Stimulated activated CD4-positive, alpha-beta T cell treated with anti-CD3 and anti-CD28 coated beads, Interleukin-2, amount 100 ng/mL, for 48 hours (primary cell): ENCODE measurements at places on chromosomes 11 and 22.

GRCh38 chr22:22878801-22879674, 8.6 kb upstream of the IGLL5 start:
- no peak for DNase-seq

GRCh38 chr11:66327171-66328030, 8.8 kb downstream of the RIN1 start:
- no peak for DNase-seq

- DNase-seq = no peak
Observed at GRCh38 chr22:38513063-38513462, 7.0 kb upstream of the DDX17 start.

- no peak for DNase-seq
Observed at GRCh38 chr11:87275176-87275575, 237.4 kb downstream of the TMEM135 start.

DNA sequence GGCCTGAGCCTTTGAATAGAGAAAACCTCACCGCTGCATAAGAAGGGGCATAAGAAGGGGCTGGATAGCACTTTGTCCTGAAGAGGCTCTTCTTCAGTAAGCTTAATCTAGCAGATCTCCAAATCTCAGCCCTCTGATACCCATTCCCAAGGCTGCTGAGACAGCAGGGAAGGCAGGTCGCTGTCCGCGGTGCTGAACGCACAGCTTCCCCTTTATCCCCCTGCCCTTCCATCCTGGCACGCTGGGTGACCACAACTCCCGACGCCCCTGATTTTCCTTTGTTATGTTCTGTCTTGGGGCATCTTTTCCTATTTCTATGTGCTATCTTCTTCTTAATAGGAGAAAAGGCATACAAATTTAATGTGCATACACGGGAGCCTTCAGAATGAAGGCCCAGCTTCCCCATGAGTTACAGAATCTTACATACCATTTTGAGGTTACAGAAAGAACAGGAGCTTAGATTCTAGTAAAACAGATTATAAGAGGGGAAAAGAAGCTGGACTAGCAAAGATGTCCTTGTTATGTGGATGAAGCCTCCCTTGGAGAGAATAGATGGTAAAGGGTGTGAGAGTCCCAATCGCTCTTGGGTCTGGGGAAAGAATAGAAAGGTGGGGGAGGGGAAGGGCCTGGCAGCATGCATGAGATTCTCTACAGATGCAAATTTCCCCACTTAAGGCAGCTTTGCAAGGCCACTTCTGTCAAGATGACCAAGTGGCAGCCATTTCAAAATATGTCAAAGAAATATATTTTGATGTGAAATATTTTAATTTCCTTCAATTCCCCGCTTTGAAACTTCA, 5.7 kb upstream of the SULT4A1 start:
- no peak for DNase-seq

DNA sequence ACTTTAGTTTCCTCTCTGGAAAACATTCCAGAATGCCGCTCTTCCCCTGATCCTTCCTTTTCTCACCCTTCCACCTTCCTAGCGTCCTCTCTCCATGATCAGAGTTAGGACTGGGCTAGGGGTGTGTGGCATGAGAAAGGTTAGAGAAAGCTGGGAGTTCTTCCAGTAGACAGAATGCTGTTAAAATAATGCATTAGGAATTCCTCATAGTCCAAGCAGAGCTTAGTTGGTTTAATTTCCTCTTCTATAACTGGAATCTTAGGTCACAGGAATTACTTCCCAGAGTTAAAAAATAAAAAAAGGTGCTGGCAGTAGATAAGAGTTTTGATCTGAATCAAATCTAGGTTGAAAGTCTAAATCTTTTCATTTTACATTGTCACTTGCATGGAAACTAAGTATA, 37.2 kb upstream of the ADORA2A start:
- no peak for DNase-seq

DNA sequence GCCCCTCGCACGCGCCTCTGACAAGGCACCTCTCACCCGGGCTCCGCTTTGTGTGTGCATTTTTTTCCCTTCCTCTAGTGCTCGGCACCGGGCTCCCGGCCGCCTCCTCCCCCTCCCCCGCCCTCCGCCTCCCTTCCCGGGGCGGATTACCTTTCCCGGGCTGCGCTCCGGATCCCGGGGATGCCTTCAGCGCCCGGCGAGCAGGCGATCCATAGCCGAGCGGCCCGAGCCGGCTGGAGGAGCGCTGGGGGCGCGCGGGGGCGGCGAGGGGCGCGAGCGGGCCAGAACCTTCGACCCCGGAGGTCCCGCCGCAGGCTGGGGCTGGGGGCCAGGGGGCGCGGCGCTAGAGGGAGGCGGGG, 282 bp downstream of the MPPED2 start:
- no peak for DNase-seq

GRCh38 chr22:43390166-43390565, 21.6 kb upstream of the MPPED1 start:
- DNase-seq = no peak

DNA sequence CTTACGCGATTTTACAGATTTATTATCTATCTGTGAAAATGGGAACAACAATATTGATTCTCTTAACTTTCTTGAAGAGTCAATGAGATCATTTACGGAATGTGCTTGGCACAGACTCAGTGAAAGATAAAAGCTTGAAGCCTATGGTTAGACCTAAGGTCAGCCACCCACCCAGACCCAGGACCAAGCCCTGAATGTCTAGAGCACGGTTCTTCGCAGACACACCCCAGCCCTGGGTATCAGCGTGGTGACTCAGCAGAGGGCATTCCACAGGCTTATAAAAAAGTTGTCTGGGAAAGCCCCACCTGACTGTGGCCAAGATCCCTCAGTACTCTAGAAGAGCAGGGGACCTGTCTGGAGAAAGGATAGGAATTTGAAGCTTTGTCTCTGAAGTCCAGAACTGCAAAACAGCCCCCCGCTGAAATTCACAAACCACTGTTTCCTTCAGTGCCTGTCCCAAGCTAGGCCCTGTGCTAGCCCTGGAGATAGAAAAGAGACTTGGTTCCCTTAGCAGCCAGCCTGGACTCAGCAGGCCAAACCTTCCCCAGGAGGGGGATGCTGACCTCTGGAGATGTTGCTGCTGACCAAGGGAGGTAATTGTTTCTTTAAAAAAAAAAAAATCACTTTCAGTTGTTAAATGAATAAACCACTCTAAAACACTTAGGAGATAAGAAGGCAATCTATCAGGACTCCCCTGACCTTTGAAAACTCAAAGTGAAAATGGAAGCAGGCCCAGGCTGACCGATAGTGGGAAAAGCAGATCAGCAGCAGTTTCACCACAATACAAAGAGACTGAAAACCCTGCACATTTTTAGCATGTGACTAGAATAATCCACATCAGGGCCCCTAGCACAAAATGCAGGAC, 114.0 kb downstream of the ABTB2 start:
- DNase-seq = no peak

DNA sequence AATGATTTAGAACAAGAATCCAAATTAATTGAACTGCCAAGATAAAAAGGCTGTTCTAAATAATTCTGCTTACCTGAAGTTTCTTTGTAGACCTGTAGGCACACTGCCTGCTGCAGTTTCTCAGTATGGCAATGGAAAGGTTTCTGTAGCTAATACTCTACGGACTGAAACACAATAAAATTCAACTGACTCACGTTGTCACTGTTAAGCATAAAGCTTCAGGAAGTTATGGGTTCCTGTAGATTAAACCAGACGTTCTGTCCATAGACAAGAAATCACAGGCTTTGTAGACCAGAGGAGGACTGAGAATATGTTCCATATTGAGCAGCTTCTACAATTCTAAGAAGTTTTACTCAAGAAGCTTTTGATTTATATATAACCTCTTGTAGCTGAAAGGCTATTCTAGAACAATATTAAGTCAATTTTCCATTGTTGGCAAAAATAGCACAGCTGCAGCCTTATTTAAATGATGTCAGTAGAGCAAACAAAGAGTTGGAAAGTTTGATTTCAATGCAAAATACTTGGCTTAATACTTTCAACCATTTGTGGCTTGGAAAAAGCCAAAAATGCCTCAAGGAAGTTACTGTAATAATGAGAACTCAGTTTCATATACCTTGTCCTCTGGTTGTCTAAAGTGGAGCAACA, at the start of gene GLYATL2:
TSS of gene GLYATL2 (minus strand) at position 344 of the 645 bp plus-strand sequence. CDS start 5,092 bp downstream, outside the sequence.
- DNase-seq = no peak

- no peak for DNase-seq
Observed at GRCh38 chr11:125332821-125333220, 163.2 kb downstream of the FEZ1 start.

DNA sequence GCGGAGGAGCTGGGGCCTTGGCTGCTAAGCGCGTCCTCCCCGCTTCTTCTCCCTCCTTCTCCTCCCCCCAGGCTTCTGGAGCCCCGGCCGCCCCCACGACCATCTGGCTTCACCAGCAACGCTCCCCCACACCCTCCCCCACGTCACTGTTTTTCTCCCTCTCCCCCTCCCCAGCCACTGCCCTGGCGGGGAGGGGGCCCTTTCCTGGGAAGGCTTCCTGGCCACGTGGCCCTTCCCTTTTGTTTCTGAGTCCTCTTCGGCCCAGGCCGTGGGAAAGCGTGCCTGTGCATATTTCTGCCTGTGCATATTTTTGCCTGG, 27.7 kb downstream of the RTN4R start:
- no peak for DNase-seq

- DNase-seq = no peak
Observed at GRCh38 chr22:40449676-40450035, 79.3 kb downstream of the SGSM3 start.
